ENCODE measurements at places on chromosomes 12 and 14.

GRCh38 chr12:79559591-79559990 lies 131.2 kb downstream of the PAWR start:
- DNase-seq: no peak

GRCh38 chr14:20376071-20376588 lies 32.7 kb downstream of the PARP2 start:
- no peak for DNase-seq

- no peak for DNase-seq
Observed at GRCh38 chr12:29734305-29734704, 49.4 kb downstream of the TMTC1 start.

- DNase-seq: no peak
Observed at GRCh38 chr12:6631549-6631961, 4.2 kb downstream of the LPAR5 start.

GRCh38 chr12:1322821-1323220 lies 271.6 kb downstream of the FBXL14 start:
- DNase-seq: no peak

DNA sequence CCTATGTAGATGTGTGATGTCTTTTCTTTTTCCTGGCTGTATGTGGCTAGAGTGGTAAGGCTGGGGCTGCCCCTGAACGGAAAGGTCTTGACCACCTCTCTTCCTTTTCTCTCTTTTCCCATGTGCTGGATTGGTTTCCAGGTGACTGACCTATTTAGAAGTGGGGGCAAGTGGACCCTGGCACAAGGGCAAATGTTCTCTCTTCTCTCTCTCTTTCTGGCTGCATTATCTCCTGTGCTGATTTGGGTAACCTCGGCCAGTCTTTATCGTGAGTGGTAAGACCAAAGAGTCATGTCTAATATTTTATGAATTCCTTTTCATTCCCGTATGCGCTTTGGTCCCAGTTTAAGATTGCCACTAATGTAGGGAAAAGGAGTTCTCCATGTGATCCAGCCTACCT lies 16.2 kb downstream of the ZNF664 start:
- DNase-seq: no peak

Measured in GM04504 (cell line).